COR-L47 (cell line): ENCODE measurements at places on chromosomes 5 and 9.

- DNase-seq, result no peak
Observed at GRCh38 chr9:137986268-137987099, 108.9 kb downstream of the CACNA1B start.

- DNase-seq, result no peak
Observed at GRCh38 chr9:111148052-111149017, 110.1 kb upstream of the LPAR1 start.

GRCh38 chr5:2805080-2805479 lies 53.6 kb upstream of the IRX2 start:
- DNase-seq, result no peak

GRCh38 chr5:162931501-162931900 lies 505.9 kb upstream of the CCNG1 start:
- DNase-seq, result no peak

DNA sequence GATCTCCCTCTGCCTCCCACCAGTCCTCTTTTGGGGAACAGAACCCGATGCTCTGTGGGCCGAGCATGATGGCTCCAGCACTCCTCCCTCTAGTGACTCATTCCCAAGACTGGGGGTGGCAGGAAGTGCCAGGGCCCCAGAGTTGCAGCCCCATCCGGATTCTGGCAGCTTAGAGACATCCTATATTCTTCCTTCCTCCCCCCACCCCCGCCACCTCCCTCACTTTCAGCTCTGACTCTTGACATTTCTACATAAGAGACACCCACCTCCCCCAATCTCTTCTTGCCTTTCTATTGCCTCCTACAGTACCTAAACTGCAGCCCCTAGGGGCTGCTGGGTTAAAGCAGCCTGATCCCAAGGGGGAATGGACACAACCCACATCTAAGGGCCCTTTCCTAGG lies 47.1 kb upstream of the MATR3 start:
- no peak for DNase-seq

GRCh38 chr9:126643945-126644527 lies 30.3 kb downstream of the LMX1B start:
- DNase-seq, result no peak

DNA sequence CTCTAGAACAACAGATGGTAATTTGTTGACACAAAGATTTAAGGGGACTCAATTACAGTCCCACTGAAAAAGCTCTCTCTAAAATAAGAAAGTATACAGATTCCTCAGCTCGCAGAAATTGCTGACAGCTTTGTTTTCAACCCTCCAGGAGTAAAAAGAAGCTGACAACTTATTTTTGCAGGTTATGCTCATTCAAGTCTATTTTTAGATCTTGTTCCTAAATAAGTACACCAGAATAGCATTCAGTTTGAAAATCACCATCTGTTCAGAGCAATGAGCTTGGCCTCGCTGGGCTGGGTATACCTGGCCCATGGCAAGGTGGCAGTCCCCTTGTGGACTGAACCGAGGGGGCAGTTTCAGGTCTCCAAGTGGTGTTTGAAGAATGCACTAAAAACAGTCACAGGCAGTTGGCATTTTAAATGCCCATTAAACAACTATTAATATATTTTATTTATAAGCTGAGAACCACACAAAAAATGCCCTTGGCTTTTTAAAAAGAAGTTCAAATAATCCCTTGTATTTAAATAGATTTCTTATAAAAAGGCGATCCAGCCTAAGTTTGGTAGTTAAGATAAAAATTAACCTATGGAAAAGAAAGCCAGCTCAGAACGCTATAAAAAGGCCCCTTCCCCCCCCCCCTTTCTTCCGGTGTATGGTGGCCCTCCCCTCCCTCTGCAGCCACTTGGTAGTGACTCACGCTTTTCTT lies 169.2 kb downstream of the AUH start:
- DNase-seq, result no peak

- no peak for DNase-seq
Observed at GRCh38 chr5:72510610-72511181, 3.5 kb upstream of the ZNF366 start.

DNA sequence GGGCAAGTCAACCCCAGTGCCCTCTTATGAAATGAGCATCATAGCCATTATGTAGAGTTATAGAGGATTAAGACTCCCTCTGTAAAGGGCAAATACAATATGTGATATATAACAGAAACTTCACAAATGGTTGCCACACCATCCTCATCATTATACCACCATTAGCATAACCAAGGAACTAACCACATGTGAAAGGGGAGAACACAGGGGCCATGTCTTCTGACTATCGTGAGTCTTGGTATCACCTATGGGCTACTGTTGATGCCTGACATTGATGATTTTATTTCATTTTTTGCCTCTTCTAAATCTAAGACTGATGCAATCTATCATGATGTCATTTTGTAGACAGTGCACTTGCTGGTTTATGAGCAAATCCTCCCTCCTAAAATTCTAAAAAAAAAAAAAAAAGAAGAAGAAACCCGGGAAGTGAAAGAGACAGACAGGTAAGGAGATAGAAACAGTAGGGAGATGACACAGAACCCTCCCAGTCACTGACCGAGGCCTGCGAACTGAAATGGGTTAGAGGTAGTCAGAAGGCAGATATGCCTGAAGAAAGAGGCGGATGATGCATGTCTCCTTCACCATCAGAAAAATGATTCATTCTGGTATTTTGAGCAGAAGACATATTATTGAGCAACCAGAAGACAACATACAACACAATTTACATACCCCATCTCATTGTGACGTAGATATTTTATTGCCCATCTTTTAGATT lies 266.0 kb downstream of the DMAC1 start:
- no peak for DNase-seq

DNA sequence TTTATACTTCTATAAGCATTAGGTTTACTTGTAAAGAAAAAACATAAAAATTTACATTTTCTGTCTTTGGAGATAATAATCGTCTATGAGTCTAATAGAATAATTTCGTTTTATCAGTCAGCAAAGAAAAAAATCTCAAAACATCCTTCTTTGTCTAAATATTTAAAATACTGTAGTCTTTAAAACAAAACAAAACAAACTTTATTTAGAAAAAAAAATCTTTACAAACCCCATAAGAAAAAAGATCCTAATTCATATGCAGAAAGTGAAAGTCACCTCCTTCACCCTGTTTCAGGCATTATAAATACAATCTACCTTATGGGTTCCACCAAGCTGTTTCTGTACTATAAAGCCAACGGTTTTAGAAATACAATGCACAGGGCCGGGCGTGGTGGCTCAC lies 5.6 kb downstream of the LARS1 start:
- no peak for DNase-seq

DNA sequence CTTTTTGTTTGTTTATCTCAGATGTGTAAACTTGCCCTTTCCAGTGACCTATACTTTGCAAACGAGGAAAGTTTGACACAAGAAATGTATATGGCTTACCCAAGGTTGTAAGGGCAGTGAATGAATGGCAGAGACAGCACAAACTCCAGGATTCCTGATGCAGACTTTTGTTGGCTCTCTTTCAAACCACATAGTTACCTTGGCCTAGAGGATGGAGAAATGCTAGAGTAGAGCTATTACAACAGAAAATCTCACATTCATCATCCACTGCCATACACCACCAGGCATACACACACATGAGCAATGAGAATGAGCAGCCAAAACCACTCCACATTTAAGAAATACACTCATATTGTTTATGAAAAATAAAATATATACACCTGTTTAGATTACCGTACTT lies 387.0 kb downstream of the TLR4 start:
- no peak for DNase-seq

DNA sequence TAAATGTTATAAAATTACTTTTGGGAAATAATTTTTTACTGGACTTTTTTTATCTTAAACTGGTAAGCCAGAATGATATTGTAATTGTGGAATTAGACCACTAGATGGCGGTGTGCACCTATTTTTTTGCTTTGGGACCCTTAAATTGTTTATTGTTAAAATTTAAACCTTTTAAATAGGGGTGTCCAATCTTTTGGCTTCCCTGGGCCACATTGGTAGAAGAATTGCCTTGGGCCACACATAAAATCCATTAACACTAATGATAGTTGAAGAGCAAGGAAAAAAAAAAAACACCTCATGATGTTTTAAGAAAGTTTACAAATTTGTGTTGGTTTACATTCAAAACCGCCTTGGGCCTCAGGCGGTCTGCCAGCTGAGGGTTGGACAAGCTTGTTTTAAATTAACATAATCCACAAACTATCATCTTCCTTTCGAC lies 28.4 kb upstream of the GADD45G start:
- no peak for DNase-seq

GRCh38 chr9:97651646-97652045 lies 18.0 kb downstream of the NCBP1 start:
- no peak for DNase-seq

DNA sequence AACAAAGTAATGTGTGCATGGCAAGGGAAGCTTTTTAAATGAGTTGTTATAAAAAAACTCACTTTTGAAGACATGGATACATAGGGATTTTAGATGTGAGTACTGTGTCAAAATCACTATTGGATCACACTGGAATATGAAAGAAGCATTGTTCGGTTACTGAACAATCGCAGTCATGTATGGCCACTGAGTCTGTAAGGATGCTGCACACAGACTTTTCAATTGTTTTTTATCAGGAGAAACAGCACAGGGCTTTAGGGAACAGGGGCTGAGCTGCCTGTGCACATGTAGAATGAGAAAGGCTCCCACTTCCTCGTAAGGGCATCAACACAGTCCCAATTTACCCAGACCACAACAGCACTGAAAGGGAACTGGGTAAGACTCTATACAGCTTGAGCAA lies 1333.9 kb upstream of the DMAC1 start:
- no peak for DNase-seq

- no peak for DNase-seq
Observed at GRCh38 chr9:83238871-83239640, 176.1 kb upstream of the RASEF start.

GRCh38 chr5:150419630-150420270 lies 7.0 kb upstream of the CD74 start:
- DNase-seq, result no peak

- DNase-seq, result no peak
Observed at GRCh38 chr5:114062932-114063867, 298.7 kb upstream of the KCNN2 start.

DNA sequence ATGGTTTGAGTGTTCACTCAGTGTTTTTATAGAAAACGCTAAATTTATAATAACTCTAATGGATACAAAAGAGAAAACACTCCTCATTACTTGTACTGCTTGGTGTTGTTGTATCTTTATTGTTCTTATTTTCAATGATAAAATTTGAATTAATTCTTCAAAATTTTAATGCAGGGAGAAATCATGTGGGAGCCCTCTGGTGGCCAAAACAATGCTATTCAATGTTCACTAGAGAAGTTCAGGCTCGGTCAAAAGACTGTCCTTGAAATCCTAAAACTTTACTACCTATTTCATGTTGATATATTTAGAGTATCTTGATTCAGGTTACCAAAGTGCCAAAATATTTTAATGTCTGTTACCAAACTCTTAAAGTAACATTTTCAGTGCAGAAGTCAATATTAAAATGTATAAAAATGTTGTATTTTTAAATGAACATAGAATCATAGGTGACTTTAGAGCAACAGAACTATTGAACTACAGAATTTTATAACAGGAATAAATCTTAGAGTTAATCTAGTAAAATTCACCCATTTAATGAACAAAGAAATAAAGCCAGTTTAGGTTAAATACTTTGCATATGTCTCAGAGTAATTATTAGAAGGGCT lies 1259.8 kb downstream of the PTPRD start:
- DNase-seq, result no peak

GRCh38 chr5:97400537-97400936 lies 217.5 kb upstream of the RIOK2 start:
- DNase-seq, result no peak

DNA sequence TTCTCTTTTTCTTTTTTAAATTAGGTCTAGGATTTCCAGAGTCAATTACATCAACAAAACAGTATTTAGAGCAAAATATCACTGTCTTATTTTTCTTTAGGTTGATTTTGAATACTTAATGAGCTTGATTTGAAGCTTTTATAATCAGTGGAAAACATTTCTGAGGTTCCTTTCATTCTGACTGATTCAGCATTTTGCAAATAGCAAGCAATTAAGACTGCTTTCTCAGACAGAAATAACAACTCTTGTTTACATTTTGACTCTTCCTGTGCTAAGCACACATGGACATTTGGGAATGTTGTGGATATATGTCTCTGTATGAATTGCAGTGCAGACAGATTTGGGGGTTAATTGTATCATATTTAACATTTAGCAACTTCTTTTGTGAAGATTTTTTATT lies 22.2 kb upstream of the MCCC2 start:
- DNase-seq, result no peak

DNA sequence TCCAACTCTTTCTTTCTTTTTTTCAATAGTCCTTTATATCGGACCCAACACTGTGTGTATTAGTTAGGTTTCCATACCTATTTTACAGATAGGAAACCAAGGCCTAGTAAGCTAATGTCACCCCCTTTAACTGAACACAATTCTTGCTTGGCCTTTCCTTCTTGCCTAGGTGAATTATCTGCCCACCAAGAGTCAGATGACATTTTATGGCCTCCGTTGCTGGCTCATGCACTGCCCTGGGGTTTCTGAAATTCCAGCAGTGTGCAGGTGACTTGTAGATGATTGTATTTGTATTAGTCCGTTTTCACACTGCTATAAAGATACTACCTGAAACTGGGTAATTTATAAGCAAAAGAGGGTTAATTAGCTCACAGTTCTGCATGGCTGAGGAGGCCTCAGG lies 293.8 kb downstream of the GAS1 start:
- DNase-seq, result no peak

DNA sequence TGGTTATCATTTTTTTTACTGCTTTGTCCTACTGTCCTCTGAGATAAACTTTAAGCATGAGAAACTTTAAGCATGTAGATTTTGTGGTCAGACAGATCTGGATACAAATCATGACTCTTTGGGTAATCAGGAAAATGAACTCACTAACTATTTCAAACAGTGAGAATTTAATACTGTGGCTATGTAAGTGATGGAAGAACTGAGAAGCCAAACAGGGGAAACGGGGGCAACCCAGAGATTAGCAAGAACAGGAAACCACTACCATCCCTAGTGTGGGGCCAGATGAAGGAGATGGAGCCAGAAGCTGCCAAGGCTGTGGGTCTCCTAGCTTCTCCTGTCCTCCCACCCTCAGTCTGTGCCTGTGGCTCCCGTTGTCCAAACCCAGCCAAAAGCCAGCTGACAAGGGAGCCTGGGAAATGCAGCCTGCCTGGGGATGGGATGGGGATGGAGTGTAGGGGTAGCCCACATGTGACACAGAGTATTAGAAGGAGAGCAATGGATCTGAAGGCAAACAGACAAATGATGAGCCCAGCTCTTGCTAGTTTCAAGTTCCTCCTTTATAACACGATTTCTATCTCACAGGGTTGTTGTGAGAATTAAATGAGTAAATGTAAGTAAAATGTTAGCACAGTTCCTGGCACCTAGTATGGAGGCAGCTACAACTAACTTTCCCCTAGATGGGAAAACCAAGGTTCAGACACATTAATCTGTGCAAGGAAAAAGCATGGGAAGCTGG lies 27.7 kb upstream of the CDC23 start:
- no peak for DNase-seq

- DNase-seq, result peak; percentile 2
Observed at GRCh38 chr9:112970939-112971338, 41.1 kb downstream of the ZNF883 start.
